ENCODE measurements at places on chromosomes 6 and 20.

GRCh38 chr6:108928650-108929049, 80.4 kb downstream of the ARMC2 start:
- no peak for DNase-seq

GRCh38 chr6:938916-939315, 246.0 kb upstream of the EXOC2 start:
- DNase-seq: no peak

- DNase-seq: no peak
Measured at GRCh38 chr6:159513914-159514313, 179.1 kb downstream of the SOD2 start.

GRCh38 chr20:3146732-3147341, 12.8 kb downstream of the FASTKD5 start:
- DNase-seq: no peak

GRCh38 chr20:53621482-53622246, 28.0 kb upstream of the ZNF217 start:
- peak; percentile 43 for DNase-seq

- DNase-seq: peak; percentile 63
Measured at GRCh38 chr6:169810066-169810989, 58.9 kb downstream of the ERMARD start.

GRCh38 chr6:15882915-15883314, 220.1 kb upstream of the DTNBP1 start:
- no peak for DNase-seq

DNA sequence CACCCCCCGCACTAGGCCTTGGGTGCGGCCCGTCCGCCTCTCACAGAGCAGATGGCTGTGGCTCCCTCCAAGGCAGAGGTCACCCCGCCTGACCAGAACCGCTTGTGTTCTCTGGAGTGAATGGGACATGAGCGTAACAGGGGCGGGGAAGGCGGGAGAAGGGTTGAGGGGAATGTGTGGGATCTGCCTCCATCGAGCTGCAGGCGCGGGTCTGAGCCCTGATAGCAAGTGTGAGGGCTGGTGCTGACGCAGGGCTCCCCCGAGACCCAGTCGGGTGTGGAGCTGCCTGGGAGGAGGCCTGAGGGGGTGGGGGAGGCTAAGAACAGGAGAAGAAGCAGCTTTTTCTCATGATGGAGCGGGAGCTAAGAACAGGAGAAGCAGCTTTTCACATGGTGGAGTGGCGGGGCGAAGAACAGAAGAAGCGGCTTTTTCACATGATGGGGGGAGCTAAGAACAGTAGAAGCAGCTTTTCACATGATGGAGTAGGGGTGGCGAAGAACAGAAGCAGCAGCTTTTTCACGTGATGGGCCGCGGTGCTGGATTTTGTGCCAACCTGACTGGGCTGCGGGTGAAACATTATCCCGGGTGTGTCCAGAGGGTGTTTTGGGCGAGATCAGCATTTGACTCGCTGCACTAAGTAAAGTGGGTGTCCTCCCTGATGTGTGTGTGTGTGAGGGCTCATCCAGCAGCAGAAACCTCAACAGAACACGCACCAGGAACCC, 169.3 kb downstream of the TTLL2 start:
- DNase-seq: peak; percentile 55

DNA sequence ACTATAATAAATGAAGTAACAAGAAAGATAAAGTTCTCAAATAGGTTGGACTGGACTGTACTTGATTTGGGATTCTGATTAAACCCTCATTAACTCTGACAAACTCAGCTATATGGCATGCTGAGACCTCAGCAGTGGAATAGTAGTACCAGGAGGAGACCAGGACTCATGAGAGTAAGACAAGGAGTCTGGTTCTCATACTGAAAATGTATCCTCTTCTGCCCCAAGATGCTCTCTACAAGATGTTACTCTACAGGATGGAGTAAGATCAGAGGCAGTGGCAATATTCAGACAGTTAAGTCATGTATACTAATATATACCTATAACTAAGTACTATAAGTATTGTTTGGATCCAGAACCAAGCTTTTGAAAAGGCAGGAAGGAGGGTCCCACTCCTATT, 31.9 kb upstream of the SYNCRIP start:
- no peak for DNase-seq

GRCh38 chr6:48714699-48715098, 603.7 kb upstream of the PTCHD4 start:
- DNase-seq: no peak

DNA sequence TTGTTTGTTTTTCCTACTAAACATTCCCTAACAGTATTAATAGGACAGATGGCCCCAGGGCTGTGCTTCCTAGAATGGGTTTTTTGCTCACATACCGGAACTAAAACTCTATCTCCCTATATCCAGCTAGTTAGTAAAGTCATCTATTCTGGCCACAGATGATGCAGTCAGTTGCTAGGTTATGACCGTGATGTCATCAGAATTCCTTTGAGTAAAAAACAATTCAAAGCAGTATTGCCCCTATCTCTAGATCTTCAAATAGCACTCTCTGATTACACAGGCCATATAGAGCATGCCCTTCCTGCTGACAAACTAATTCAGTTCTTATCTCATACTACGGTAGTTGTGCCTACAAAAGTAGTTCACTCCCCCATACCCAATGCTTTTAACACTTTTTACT, 17.9 kb upstream of the ZNF451 start:
- DNase-seq: no peak

- no peak for DNase-seq
Measured at GRCh38 chr6:26440977-26441358, 664 bp downstream of the BTN3A3 start.

GRCh38 chr6:70901324-70901723, 55.5 kb downstream of the B3GAT2 start:
- DNase-seq: no peak

DNA sequence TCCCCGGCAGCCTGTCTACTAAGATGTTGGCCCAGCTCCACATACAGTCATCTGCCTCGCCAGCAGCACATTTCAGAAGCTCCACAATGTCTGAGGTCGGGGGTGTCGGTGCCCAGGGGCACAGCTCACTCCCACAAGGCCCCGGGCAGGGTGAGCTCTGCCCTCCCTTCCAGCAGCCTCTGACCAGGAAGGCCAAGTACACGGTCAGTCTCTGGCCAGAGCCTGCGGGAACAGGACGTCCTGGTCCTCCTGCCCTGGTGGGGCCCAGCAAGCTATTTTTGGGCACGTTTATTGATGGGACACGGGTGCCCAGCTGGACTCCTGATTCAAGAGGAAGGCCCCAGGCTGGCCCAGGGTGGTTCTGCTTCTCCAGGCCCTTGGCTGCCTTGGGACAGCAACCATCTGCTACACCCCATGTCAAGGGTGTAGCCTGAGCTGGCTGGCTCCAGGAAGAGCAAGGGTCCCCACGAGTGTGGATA, 114.9 kb upstream of the PTPN1 start:
- peak; percentile 77 for DNase-seq

DNA sequence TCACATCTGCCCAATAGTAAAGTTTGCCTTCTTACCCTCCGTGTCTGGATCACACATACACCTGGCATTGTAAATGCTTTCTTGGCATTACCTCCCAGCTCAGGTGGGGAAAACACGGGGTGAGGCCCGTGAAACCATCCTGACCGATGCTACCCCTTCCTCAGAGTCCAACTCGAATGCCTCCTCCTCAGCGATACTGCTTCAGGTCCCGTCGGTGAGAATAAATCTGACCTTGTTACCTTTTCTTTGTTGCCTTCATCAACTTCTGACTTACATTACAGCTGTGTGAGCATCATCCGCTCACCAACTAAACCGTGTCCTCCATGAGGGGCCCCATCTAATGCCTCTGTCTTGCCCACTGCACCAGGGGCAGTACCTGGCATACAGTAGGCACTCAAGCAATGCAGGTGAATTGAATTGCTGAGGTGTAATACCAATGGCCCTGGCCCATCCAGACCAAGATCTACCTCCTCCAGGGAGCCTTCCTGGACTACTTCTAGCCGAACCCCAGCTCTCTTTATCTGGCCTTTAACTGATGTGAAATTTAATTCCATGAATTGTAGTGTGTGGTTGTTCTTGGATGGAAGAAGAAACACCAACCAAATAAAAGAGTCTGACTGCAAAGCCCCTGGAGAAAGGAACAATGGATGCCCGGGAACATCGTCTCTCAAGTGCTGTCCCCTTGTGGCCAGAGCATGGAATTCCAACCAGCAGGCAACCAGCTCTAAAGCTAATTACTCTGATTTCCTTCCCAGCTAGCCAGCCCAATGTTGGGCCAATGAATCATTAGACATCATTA, 141.5 kb downstream of the ANKRD60 start:
- peak; percentile 26 for DNase-seq

GRCh38 chr6:41373627-41373918, 38.2 kb downstream of the NCR2 start:
- no peak for DNase-seq

GRCh38 chr6:152305672-152306071, 331.5 kb downstream of the SYNE1 start:
- DNase-seq: no peak

All from left colon (tissue), 2 donors.